ENCODE measurements at places on chromosomes 1 and 21.

DNA sequence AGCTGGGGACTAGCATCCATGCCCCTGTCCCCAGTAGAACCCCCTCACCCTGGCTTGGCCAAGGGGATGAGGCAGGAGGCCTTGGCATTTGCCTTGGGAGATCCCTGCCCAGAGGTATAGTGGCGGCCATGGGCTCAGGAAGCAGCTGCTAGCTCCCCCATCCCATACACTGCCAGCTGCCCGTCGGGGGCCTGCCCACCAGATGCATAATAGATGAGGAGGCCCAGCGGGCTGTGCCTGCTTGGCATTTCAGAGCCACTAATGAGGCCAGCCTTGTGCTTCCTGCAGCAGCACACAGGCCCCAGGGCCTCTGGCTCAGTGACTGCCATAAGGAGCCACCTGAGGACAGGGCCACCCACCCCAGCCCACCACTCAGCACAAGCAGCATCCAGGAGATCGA is 23.6 kb downstream of the RAP1GAP start:
- DNase-seq, result no peak

DNA sequence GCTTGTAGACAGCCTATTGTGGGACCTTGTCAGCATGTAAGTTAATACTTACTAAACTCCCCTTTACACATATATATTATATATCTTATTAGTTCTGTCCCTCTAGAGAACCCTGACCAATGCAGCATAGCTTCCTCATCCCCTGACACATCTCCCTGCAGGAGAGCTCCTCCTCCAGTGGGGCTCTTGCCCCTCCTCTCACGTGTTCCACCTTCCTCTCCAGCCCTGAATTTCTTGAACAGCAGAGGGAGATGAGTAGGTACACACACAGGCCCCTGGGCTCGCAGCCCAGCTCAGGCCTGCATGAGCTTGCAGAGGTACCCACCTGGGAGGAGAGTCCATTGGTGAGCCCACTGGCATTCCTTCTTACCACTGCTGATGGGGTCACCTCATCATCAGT is 27.3 kb upstream of the GOLT1A start:
- DNase-seq, result no peak

- no peak for DNase-seq
These were observed 2.2 kb downstream of the FASLG start for GRCh38 chr1:172661107-172661506.

DNA sequence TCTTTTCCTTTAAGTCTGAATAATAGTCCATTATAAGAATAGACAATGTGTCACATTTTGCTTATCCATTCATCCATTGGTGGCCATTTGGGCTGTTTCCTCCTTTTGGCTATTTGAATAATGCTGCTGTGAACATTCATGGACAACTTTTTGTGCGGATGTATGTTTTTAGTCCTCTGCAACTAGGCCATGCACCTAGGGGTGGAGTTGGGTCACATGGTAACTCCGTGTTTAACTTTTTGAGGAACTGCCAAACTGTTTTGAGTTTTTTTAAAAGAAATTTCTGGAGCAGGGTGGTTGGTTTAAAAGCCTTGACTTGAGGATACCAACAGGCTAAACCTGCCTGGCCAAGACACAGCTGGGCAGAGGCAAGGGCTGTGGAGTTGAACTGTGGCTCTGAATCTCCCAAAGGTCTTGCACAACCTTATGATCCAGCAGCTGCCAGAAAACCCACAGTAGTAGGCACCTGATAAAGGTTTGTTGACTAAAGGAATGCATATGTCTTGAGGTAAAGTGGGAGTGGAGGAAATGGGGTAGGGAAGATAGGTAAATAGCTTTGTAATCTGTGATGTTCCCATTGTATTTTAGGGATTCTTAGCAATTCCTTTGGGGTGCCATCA is 5.6 kb upstream of the RPTN start:
- DNase-seq, result no peak

DNA sequence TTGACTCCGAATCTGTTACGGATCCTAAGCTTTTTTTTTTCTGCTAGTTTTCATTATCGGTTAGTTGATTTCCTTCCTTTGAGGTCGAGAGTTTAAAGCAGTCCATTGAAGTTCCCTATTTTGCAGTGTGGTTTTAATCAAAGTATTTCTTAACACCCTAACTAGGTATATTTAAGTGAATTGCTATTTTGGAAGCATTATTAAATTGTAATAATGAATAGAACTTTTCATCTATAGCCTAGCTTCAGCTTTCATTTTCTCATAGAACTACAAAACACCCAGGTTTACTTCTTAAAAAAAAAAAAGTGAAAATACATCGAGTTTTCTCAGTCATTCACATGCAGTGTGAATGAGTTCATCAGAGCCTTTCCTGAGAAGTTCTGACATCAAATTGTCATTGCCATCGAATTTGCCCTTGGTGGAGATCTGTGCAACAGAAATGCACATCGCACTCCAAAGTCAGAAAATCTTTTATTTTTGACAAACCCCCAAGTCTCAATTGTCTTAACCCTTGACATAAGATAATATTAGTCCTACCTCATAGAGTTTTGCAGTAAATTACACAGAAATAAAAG is 1.1 kb upstream of the LBR start:
- DNase-seq, result no peak

- DNase-seq, result no peak
These were observed 3.8 kb upstream of the KRTAP19-8 start for GRCh38 chr21:31042080-31042464.

DNA sequence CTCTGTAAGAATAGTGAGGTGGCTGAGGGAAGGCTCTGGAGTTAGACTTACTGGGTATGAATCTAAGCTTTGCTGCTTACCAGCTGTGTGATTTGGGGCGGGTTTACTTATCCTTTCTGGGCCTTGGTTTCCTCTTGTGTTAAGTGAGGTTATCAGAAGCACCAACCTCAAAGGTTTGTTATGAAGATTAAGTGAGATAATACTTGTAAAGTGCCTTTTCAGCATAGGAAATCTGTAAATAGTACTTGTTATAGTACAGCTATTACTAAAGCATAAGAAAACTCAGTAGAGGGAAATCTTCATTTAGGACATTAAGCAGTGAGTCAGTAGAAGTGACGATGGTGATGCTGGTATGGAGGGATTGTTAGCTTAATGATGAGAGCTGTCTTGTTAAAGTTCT is 12.1 kb downstream of the HHAT start:
- DNase-seq, result no peak

GRCh38 chr1:162302306-162303003 is 74.2 kb downstream of the SPATA46 start:
- DNase-seq, result no peak

GRCh38 chr1:8078176-8078671 is 52.1 kb upstream of the ERRFI1 start:
- no peak for DNase-seq

- DNase-seq, result no peak
These were observed 148.1 kb upstream of the RUNX1 start for GRCh38 chr21:35197191-35197590.

DNA sequence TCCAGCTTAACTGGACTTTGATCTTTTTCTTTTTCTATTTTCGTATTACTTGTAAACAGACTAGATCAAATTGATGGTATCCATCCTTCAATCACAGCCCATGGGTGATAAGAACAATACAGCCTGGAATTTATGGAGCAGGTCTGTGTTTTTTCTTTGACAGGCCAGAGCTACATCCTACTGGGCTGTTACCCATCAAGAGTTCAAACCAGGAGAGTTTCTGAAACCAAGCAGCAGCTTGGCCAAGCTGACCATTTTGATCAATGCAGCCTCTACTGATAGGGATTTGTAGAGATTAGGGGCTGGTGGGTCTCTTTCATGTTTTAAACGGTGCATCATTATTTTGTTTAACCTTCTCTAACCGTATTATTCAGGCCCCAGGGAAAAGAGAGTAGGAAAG is 24.3 kb upstream of the CCDC190 start:
- no peak for DNase-seq
